HCT116 (cell line): ENCODE measurements at places on chromosomes 2 and 18. TPM values are rescaled to one million over a fixed set of nuclear protein-coding genes. Genes with fewer than 3 reads are reported as not detected.

DNA sequence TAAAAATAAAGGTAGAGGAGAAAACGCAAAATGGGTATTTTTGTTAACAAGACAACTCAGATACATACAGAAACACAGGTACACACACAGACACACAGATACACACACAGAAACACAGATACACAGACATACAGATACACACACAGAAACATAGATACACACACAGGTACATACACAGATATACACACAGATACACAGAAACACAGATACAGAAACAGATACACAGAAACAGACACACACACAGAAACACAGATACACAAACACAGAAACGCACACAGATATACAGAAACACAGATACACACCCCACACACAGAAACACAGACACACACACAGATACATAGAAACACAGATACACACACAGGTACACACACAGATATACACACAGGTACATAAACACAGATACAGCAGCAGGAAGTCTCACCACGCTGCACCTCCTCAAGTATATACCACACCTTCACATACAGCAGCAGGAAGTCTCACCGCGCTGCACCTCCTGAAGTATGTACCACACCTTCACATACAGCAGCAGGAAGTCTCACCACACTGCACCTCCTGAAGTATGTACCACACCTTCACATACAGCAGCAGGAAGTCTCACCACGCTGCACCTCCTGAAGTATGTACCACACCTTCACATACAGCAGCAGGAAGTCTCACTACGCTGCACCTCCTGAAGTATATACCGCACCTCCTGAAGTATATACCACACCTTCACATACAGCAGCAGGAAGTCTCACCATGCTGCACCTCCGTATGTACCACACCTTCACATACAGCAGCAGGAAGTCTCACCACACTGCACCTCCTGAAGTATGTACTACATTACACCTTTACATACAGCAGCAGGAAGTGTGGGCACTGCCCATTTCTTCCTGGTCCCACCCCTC lies 250.5 kb downstream of the HDAC4 start:
- no peak for DNase-seq

- DNase-seq = no peak
Observed at GRCh38 chr2:12787891-12788801, 71.4 kb downstream of the TRIB2 start.

DNA sequence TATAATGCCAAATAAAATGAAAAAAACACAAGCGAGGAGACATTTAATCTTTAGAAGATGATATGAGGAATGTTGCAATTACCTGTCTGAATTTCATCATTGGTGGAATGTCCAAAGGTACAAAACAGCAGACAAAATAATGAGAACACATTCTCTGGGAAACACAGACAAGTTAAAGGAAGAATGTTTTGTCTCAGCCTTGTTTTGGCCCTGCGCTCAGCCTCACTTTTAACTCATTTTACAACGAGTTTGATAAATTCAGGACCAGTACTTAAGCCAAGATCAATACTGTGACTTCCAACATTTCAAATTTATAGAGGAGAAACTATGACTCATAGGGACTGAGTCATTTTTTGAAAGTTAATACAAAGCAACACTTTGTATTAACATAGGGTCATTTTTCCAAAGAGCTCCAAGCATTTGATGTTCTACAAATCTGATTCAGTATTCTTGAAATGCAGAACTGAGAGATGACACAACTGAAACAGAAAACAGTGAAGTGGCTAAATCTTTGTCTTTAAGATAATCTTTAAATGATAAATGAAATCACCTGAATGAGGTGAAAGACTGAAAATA lies 833.2 kb upstream of the CHAC2 start:
- peak; percentile 91 for DNase-seq

DNA sequence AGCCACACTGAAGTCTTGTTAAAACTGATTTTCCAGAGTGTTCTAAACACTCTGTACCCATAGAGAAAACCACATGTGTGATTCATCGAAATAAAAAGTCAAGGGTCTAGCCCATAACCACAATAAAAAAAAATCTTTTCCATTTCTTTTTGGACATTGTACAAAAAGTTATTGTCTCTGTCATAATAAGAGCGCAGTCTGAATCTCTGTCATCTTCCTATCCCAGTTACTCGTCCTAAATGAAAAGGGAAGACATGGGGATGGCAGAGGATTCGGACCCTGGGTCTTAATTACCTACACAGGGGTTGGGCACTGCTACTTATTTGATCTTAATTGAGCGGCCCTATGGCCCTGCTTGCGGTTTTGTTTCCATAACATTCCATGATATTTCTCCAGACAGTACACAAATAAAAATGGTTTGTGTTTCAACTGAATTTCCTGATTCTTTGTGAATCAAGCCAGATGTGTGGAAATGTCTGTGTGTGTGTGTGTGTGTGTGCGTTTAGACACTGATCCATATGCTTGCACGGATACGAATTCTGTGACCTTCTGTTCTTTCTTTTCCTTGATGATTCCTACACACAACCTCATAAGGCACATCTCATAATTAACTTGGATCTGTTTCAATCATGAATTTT lies 133.4 kb upstream of the SPATS2L start:
- DNase-seq = no peak

- DNase-seq = no peak
Observed at GRCh38 chr2:222364285-222364895, 60.0 kb upstream of the SGPP2 start.

DNA sequence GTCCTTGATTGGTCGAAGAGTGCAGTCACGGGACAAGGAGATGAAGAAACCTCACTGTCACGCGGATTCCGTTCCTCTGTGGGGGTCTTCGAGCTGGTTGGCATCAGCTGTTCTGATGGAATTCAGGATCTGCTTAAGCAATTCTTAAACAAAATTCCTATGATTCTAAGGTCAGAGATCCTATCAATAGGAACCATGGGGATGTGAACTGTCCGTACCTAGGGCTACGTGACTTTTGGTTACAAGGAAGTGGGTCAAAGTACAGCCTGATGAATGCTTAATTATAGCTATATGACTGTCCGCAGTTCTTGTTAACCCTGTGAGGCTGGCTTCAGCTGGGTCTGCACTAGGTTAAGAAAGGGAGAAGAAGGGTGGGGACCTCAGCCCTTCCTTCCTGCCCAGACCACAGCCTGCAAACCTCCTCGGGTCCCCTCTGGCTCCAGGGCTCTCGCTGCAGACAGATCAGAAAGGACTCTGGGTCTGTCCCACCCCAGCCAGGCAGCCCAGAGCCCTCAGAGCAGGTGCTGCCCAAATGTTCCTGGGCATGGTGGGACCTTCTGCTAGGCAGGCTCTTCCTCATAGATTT lies 44.2 kb upstream of the TAF1B start:
- no peak for DNase-seq

LRRC30 gene
- not detected for total RNA-seq

MYOM1 gene
- total RNA-seq = 0.52 TPM

- DNase-seq = no peak
Observed at GRCh38 chr2:134397146-134397896, 143.4 kb downstream of the MGAT5 start.

DNA sequence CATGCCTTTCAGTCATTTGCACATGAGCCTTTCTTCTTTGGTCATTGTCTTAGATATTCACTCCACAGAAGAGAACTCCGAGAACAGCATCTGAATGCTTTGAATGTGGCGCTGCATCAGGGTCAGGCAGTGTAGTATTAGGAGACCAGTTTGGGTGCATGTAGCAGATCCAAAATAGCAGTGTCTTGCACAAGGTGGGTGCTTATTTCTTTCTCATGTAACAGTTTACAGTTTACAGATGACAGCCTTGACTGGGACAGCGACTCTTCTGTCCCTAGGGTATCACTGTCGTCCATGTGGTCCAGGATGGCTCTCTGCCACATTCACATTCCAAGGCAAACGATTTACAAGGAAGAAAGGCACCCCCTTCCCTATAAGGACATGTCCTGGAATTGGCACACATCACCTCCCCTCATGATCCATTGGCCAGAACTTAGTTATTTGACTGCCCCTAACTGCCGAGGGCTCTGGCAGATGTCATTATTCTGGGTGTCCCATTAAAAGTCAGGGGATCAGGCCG lies 101.0 kb downstream of the STPG4 start:
- no peak for DNase-seq

B3GNT7 gene
- 6.1 TPM for total RNA-seq

DNA sequence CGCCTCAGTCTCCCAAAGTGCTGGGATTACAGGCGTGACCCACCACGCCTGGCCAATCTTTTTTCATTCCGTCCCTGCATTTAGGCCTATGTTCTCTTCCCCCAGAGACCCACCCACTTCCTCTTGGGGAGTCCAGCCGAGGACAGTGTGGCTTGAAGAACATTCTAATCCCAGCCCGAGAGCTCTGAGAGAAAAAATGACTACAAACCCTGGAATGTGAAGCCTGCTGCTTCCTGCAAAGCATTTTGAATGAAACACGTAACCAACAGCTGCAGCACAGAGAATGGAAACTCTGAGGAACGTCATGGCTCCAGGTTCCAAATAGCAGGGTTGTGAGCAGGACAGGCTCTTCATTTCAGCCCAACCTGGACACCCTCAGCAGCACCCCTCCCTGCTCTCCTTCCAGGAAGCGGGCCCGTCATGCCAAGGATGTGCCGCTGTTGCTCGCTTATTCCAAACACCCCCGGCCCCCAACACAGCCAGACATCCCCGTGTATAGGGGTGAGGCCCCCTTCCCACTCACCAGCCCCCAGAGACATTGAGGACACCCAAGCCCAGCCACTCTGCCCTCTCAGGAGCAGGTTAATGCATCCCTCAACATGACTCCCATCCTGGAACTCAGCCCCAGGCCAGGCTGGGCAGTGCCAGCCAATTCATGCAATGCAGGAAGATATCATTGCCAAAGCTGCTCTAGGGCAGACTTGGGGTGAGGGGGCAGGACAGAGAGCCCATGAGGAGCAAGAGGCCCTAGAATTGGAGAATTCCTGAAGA lies 139.8 kb downstream of the ZFP36L2 start:
- DNase-seq = peak; percentile 19

DNA sequence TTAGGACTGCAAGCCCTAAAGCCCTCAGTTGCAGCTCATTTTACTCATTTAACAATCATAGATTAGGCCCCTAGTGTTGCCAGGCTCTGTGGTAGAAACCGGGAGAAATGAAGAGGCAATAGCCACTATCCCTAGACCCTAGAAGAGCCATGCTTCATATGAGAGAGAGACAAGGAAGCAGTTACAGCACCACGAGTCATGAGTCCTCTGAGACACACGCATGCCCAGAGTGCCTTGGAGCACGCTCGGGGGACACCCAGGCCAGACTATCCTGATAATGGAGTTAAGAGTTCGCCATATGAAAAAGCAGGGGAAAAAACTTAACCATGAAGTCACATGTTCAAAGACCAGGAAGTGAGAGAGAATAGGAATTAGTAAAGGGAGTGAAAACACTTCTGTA lies 321.5 kb upstream of the PKDCC start:
- no peak for DNase-seq
